ENCODE measurements at places on chromosomes 3 and 15.

- DNase-seq, result no peak
These were observed at the start of gene GDPGP1 for GRCh38 chr15:90234096-90234988. TSS of gene GDPGP1 (plus strand) at chr15:90234209. CDS start at chr15:90240909, 6,700 bp downstream.

DNA sequence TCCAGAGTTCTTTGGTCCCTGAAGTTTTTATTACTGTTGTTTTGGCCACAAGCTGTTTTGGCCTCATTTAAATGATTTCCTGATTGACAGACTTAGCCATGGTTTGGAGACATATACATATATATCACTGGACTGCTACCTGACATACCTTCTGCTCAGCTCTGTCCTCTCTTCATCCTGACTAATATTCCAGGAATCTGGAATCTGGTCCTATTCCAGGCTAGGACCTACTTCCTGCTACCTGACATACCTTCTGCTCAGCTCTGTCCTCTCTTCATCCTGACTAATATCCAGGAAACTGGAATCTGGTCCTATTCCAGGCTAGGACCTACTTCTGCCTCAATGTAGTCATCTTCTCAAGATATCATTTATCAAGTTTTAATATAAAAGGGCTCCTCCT, 724.4 kb upstream of the ROBO1 start:
- DNase-seq, result no peak

- DNase-seq, result peak; percentile 43
These were observed 155.5 kb downstream of the FNDC3B start for GRCh38 chr3:172194702-172195406.

DNA sequence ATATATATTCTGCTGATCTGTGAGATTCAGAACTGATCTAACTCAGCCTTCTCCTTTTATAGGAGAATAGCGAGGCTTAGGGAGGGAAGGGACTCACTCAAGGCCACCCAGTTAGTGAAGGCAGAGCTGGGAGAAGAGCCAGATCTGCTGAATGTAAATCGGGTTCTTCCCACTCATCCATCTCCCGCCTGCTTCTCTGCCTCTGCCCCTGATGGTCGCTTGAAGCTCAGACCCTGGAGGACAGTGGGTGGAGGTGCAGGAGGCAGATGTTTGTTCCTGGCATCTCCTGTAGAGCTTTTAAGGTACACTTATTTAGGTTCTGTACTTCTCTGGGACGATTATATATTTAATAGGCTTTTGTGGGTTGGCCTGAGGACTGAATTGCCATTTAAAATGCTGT, 4.3 kb downstream of the PDIA5 start:
- peak; percentile 32 for DNase-seq

GRCh38 chr3:178203650-178204049, 332.6 kb upstream of the KCNMB2 start:
- no peak for DNase-seq

DNA sequence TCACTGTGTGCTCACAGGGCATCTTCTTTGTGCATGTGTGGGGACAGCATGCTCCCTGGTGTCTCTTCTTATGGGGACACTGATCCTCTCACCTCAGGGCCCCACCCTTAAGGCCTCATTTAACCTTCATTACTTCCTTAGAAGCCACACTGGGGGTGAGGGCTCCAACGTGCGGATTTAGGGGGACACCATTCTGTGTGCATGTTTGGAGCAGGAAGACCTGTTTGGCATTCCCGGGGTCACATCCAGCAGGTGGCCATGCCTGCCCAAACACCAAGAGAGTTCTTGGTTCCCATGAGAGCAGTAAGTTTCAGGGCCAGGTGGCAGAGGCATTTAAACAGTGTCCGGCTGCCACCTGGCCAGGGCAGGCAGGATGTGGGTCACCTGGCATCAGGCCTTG, 24.8 kb downstream of the PRR20G start:
- DNase-seq, result no peak

- DNase-seq, result no peak
These were observed 44.5 kb downstream of the IL17RD start for GRCh38 chr3:57120451-57121174.

DNA sequence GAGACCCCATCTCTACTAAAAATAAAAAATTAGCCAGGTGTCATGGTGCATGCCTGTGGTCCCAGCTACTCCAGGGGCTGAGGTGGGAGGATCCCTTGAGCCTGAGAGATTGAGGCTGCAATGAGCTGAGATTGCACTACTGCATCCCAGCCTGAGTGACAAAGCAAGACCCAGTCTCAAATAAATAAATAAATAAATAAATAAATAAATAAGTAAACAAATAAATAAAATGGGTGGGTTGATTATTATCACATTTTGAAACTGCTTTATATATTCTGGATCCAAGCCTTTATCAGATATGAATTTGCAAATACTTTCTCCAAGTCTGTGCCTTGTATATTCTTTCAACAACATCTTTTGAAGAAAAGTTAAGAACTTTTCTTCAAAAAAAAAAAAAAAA, 22.2 kb upstream of the PCSK6 start:
- DNase-seq, result no peak

- peak; percentile 88 for DNase-seq
These were observed 5.9 kb downstream of the RNU6-1 start for GRCh38 chr15:67833710-67834511.

DNA sequence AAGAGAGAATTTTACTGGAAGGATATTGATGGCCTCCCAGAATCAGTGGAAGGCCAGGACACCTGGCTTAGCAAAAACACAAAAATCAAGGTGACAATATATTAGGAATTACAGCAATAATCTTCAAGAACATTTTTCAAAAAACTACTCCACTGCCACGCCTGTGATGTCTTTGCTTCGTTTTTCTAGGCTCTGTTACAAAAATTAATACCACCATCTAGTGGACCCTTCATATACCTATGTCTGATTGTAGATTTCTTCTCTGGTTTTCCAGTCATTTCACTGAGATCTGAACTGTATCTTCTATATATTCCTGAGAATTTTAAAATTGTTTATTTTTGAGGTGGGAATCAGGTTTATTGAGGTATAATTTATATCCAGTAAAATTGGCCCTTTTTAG, 5.6 kb upstream of the SLC33A1 start:
- no peak for DNase-seq

- DNase-seq, result no peak
These were observed 37.0 kb upstream of the CASR start for GRCh38 chr3:122146466-122146865.

- no peak for DNase-seq
These were observed 24.8 kb upstream of the SHISA5 start for GRCh38 chr3:48528754-48529153.

DNA sequence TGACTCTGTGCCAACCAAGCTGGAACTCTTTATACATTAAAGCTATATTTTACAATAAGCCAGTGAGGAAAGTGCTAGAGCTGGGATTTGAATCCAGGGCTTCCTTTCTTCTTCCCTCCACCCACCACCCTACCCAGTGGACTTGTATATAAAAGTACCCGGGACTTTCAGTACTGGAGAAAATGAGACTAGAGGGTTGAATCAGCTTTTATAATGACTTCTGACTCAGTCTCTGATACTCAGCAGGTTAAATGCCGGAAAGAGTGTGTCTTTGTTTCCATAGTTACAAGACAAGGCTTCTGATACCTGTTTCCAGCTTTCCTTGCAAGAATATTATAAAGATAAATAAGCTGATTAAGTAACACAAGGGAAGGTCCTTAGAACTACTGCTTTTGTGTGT, 80.9 kb downstream of the FRMD4B start:
- DNase-seq, result no peak

GRCh38 chr15:58957101-58957973, 23.9 kb upstream of the SLTM start:
- peak; percentile 82 for DNase-seq

- DNase-seq, result peak; percentile 7
These were observed 15.0 kb downstream of the RPLP1 start for GRCh38 chr15:69467636-69468035.

GRCh38 chr3:2727101-2727500, 383.1 kb downstream of the IL5RA start:
- DNase-seq, result no peak

- DNase-seq, result no peak
These were observed 332.5 kb upstream of the SEMA6D start for GRCh38 chr15:47384776-47385175.

- DNase-seq, result peak; percentile 55
These were observed 164.3 kb upstream of the LPP start for GRCh38 chr3:187989575-187990153.

GRCh38 chr3:113166719-113167492, 44.5 kb upstream of the BOC start:
- peak; percentile 53 for DNase-seq

GRCh38 chr3:109806929-109807328, 469.6 kb upstream of the DPPA4 start:
- no peak for DNase-seq
